ENCODE measurements at places on chromosomes 4 and X.

DNA sequence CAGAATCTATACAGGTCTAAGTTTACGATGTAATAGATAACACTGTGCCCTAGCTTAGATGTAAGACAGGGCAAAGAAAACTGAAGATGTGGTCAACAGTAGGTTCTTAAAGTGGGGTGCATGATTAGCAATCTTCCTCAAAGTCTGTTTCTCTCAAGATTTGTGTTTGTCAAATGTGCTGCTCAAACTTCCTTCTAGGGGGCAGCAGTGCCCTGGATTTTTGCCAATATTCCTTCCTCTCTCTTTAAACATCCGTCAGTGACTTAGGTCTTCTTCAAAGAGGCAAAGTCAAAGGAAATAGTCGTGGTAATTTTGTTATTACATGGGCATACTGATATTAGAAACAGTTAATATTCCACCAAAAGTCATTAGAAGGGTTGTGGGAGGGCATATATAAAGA is 4.2 kb upstream of the PDHA2 start:
- no peak for DNase-seq

- DNase-seq, result no peak
Observed at GRCh38 chrX:3263681-3264126, 82.7 kb downstream of the MXRA5 start.

DNA sequence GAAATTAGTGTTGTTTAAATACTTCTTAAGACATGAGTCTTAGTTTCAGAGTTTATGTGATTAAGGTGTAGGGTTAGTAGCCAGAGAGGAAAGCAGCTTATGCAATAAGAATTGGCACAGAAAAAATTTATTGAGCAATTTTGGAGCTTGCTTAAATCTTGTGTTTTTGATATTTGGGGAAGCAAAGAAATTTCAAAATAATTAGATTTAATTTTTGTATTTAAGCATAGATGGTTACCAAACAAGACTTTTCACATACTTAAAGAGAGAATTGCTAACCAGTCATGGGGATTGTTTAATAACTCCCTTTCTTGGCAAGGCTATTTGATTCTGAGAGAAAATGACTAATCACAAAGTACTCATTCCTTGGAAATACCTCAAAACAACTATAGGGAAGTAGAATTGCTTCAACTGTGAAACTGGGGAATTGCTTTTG is 202.0 kb upstream of the GRID2 start:
- DNase-seq, result no peak

DNA sequence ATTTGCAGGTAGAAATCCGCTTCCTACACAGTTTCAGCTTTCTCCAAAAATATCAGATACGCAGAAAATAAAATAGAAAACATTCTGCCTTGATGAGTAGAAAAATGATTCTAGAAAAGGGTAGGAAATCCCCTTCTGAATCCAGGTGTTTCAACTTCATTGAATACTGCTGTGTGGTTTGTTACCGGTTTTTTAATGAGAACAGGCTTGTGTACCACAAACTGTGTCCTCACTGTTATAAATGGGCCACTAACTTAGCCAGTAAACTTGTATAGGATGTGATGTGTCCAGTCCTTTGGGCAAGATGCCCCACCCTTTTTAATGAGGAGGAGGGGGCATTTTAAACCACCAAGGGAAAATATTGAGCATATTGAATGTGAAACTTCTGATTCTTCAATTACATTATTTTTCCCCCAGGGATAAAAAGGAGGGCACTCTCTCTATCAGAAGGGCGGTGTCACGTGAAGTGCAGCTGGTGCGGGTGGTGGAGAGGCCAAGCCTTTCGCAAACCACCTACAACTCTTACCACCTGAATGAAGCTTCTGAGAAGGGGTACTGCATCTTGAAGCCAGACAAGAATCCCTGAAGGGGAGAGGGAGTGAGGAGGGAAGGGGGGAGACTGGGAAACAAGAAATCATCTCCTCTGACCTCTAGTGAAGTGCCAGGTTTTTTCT is 4.5 kb downstream of the CXXC4 start:
- no peak for DNase-seq

DNA sequence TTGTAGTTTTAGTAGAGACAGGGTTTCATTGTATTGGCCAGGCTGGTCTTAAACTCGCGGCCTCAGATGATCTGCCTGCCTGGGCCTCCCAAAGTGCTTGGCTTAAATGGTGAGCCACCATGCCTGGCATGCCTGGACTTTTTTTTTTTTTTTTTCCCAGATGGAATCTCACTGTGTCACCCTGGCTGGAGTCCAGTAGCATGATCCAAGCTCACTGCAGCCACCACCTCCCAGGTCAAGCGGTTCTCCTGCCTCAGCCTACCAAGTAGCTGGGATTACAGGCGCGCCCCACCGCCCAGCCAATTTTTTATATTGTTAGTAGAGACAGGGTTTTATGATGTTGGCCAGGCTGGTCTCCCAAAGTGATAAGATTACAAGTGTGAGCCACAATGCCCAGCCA is 8.4 kb downstream of the UBE2K start:
- DNase-seq, result no peak
